ENCODE measurements at places on chromosomes 11 and 22.

- DNase-seq = no peak
Measured at GRCh38 chr22:38753948-38754750, 1.6 kb downstream of the SUN2 start.

DNA sequence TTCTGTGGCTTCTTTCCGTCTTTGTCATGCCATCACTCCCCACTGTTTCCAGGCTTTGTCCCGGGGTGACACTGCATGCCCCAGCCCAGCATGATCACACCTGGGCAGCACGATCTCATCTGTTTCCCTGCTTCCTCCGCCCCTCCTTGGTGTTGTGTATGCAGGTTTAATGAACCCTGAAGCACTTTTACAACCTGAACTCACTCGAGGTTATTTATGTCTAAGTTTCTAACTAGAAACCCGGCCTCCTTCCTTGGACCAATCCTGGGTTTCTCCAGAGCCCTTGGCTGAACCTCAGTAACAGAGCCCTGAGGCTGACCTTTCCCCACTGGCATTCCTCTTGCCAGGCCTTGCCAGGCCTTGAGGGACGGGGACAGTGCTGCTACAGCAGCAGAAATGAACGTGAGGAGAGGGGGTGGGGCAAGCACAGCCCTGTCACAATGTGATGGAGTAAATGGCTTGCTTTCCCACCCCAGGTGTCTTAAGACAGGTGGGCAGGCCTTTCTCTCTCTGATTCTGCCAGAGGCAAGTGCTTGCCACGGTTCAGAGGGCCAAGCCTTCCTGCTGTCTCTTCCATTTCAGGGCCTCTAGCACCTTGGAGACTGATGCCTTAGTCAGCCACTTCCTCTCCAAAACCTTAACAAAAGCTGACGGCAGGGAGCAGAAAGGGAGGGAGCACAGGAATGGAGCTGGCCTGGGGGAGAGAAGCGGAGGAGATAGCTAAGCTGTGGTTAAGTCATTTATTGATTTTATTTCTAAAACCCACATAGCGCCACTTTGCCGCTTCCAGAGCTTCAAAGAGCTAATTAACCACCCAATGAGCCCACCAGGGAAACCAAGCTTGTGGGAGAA, 3.1 kb upstream of the PYGM start:
- no peak for DNase-seq

- DNase-seq = no peak
Measured at GRCh38 chr22:50403701-50404101, 60.6 kb downstream of the PPP6R2 start.

DNA sequence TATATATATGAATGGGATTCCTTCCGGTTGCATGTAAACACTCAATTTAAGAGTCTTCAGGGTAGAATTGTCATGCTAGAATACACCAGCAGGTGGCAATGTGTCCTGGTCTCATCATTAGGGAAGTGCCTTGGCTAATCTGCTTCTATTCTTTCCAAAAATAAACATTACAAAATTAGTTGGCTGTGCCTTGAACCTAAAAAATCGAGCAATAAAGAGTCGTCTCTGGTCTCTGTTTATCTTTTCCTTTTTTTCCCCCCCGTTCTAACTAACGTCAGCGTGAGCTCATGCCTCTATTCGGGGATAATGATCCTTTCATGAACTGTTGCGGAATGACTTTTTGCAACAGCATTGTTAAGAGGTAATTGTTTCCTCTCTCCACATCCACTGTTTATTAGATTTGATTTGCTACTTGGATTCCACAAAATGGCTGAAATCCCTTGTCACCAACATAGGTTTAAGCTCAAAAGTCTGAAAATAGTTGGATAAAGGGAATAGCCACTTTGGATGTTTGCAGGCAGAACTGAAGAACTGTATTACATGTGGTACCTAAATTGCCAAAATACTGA, 1.2 kb upstream of the ARHGEF12 start:
- DNase-seq = peak; percentile 22

DNA sequence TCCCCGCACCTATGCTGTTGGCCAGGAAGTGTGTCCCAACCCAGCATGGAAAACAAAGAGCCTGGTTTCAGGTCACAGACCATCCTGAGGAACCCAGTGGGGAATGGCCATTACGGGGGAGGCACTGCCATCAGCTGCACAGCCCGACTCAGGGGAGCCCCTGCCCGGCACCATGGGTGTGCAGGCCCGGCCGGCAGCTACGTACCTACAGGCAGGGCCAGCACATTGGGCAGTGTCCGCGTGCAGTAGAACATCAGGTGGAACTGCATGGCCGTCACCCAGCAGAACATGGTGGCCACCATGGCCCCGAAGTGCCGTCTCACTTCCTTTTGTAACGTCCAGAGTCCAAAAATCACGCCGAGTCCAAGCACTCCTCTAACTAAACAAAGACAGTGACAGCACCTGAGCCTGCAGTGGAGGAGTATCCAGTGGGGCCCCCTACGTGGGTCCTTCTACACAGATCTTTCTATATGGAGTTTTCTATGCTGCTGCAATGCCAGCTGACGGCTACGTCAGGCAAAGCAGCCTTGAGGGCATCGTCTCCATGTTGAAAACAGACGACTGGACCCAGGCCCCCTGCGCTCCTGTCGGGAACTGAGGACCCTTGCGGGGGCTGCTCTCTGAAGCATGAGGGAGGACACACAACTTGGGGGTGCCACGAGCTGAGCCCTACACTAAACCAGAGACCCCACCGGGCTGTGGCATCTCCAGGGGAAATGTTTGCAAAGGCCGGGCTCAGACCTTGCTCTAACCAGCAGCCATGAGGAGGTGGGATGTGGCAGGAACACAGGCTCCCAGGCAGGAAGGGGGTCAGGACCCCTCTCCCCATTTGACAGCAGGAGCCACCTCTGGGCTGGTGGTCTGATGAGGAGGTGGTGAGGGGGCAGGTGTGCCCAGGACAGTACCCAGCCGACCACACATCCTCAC, 7.7 kb downstream of the ALG12 start:
- no peak for DNase-seq

GRCh38 chr11:32586576-32587190, 3.1 kb downstream of the EIF3M start:
- DNase-seq = no peak

DNA sequence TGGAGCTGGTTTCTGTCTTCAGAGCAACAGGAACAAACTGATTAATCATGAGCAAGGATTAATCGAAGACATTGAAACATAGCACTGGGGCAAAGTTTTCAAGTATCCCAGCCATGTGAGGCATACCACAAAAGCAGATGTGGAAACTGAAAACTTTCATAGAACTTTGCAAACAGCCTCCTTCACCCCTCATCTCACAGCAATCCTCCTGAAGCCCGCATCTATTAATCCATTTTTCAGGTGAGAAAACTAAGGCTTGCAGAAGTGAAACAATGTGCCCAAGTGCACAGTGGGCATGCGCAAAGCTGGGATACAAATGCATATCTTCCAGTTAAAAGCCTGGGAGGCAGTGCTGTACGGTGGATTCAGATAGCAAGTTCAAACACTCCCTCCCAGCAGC, 58.6 kb upstream of the HMGXB4 start:
- DNase-seq = no peak

DNA sequence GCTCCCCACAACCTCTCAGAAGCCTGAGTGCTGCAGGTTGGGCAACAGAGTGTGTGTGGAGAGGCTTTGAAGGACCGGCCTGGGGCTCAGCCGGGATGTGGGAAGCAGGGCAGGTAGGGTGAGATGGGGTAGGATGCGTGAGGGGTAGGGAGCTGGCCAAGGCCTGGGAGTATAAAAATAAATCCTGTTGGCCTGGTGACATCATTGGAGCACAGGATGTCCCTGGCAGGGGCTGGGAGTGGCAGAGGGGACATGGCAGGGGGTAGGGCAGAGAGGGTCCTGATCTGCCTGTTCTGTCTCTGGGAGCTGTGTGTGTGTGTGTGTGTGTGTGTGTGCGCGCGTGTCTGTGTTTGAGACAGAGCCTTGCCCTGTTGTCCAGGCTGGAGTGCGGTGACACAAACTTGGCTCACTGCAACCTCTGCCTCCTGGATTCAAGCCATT, 28.6 kb downstream of the TEF start:
- DNase-seq = no peak

GRCh38 chr11:43933608-43934551, 8.6 kb upstream of the C11orf96 start:
- DNase-seq = no peak

- DNase-seq = no peak
Measured at GRCh38 chr11:1051356-1052132, 15.0 kb upstream of the MUC6 start.

DNA sequence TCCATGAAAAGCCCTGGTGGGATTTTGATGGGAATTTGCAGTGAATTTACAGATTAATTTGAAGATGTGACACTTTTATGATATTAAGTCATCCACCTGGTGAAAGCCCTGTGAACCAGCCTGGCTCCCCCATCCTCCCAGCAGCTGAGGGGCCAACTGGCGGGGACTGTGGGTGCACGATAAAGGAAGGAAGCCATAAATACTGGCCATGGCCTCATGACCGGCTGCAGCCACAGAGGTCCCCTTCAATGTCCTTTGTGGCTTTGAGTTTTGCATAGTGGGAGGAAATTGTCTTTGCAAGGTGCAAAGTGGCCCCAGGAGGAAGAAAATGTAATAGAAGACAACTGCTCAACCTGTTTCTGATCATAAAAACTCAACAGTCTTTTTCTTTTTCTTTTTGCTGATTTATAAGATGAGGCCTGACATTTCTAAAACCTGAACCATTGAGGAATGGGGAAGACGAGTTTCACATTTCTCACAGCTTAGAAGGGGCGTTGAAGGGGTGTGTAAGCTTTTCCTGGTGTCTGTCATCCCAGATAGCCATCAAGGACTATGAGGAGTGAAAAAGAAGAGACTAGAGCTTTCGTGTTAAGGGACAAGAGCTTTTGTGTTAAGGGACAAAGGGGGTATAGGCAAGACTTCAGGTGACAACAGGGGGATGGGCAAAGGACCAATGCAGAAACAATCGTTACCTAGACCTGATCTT, 6.3 kb upstream of the NDUFV1 start:
- DNase-seq = no peak

GRCh38 chr22:47090591-47091245, 328.3 kb downstream of the TBC1D22A start:
- no peak for DNase-seq

DNA sequence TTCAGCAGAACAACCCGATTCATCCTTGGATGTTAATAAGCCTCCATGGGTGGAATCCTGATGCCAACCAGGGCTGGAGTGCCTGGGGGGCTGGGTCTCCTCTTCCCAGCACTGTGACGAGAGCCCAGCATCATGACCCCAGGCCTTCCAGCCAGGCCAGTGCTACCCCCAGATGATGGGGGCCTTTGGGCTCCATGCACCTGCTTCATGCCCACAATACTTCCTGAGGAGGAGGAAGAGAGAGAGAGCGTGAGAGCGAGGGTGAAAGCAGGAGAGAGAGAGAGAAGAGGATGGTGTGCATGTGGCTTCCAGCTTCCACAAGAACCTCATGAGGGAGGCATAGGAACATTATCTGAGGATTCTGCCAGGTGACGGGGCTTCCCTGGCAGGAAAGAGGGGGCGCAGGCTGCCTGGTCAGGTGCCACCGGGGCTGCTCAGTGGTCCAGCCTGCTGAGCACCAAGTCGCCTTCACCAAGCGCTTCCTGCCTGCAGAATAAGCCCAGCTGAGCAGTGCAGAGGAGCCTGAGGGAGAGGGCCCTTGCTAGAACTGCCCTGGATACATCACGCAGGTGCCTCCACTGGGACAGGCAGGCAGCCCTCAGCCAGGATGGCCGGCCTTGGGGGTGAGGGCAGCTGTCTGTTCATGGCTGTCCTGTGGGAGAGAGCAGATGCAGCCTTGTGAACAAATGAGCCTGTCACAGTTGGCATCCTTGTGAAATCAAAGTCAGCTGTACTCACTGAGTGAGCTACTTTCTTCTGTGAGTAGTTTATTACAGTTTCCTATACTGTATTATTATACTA, 243.3 kb upstream of the B3GAT1 start:
- DNase-seq = no peak

- no peak for DNase-seq
Measured at GRCh38 chr22:46466255-46466676, 71.2 kb downstream of the CELSR1 start.

GRCh38 chr22:35821654-35822053, 104.0 kb downstream of the APOL5 start:
- no peak for DNase-seq

- no peak for DNase-seq
Measured at GRCh38 chr22:29854432-29854831, 16.4 kb upstream of the ASCC2 start.

DNA sequence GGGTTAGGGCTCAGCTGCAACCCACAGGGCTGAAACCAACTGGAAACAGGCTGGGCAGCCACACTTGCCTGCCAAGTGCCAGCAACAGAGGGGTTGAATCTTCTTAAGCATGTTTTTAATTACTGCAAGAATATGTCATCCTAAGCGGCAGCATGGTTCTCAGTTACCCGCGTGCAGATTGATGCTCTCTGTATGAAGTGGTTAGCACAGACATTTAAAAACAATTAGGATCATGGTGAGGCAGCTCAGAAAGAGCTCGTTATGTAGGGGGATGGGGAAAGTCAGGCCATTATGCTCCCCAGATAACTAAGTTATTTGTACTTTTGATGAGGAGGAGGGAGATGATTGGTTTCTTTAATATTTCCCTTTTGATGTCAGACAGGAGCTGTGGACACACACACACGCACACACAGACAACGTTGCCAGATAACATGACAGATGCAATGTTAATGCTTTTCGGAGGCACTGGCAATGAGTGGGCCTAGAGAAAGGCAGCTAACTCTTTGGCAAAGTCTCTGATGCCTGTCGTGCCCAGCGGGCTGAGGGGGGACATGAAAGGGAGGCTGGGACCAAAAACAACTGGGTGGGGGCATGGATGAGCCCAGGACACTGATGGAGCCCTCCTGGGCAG, 389.7 kb downstream of the NXPE2 start:
- no peak for DNase-seq

GRCh38 chr11:30573951-30574350, 12.2 kb downstream of the MPPED2 start:
- no peak for DNase-seq

GRCh38 chr11:11420191-11420898, 67.3 kb upstream of the CSNK2A3 start:
- DNase-seq = no peak

DNA sequence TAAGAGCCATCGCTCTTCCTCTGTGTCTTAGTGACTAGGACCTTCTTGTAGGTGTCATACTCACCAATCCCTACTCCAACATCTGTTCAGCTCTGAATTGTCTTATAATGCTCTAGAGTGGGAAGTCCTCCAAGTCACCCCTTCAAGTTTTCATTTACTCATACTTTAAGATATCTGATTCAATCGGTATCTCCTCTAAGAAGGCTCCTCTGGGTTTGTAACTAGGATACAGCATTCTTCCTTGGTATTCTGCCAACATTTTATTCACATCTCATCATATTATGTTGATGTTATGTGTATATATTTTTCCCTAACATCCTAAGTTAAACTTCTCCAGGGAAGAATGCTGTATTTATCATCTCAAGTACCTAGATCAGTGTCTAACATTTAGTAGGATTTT, 662.1 kb downstream of the NTM start:
- no peak for DNase-seq

- DNase-seq = no peak
Measured at GRCh38 chr11:85695546-85695945, 9.6 kb upstream of the CCDC89 start.

GRCh38 chr22:19108807-19109197, 13.4 kb downstream of the DGCR2 start:
- DNase-seq = no peak

GRCh38 chr22:50192436-50193204, 6.9 kb downstream of the TRABD start:
- DNase-seq = no peak
